Hindlimb muscle (tissue), 1 donor: ENCODE measurements at places on chromosomes 16 and 17. TPM values are rescaled to one million over a fixed set of nuclear protein-coding genes. Genes with fewer than 3 reads are reported as not detected.
A peak's percentile ranks its signal among the peaks of the same experiment; 100 is the strongest.

GRCh38 chr17:77436058-77436442, 295.3 kb downstream of the SEC14L1 start:
- peak; percentile 79 for DNase-seq

RASD1 gene
- 6.9 TPM for polyA plus RNA-seq

DNA sequence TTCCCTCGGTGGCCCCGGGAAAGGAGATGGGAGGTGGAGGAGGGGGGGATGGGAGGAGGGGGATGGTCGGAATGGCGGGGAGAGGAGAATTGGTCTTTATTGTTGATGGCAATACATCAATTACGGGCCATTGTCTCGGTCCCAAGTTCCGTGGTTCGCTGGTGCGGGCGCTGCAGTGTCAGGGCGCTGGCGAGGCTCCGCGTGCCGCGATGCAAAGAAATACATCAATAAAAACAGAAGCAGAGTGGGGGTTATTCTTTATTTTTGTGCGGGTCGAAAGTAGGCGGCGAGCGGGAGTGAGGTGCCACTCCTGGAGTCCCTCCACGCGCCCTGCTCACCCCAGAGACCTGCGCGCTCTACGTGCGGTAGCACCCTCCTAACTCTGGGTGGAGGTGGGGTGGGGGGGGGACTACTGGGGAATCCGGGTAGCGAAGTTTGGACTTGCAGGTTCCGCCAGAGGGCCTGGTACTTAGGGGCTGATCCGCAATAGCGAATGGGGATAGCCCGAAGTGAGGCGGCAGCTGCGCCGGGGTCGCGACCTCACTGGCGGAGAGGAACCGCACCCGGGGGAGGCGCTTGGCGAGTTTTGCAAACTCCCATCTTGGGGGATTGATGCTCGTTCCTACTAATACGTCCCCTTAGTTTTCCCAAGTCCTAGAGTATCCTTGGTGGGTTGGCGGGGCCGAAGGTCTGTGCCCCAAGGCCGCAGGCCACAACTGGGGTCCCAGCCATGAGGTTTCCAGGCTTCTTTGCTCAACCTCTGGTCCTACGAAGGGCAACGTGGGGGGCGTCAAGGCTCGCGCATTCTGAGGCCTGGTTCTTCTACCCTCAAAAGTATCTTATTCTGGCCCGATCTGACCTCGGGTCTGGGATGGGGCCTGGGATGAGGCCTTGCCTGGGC, 3.5 kb upstream of the SALL1 start:
- no peak for DNase-seq

DNA sequence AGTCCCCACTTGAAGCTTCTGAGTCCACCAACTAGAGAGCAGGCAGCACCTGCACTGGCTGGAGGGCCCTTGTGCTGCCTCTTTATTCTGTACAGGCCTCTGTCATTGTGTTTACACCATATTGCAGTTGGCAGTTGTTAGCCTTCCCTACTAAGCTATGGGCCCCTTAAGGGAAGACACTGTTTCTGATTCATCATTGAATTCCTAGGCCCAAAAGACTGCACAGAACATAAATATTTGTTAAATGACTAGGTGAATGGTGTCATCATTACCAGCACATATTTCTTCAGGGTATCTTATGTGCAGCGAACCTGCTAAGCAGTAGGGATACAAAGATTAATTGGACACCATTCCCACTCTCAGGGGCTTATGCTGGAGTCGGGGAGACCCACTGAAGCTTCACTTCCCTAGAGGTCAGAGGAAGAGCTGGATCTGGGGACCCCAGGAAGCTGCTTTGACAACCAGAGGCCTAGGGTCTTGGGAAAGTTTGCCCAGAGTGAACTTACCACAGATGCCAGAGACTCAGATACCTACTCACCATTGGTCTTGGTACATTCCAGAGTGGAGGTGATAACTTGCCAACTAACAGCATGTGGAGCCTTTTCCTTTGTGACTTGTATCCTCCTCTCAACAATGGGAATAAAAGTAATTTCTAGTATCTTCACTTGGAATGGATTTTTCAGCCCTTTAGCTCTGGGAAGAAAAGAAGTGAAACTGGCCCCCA, 28.7 kb upstream of the DDX52 start:
- DNase-seq = no peak

DNA sequence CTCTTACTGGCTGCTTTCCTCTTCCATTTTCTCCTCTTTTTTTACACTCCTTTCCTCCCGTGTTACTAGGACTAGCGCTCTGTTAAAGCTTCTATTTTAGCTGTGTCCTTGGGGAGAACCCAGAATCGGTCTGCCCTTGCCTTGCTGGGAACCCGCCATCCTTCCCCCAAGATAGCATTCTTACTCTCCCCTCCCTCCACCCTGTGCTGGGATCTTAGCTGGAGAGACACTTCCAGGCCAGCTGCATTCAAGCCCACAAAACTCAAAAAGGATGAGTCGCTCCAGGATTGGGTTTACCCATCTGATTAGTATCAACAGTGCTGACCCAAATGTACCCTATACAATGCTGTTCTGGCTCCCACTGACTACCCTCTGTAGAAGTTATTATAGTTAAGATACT, 200.5 kb upstream of the ASIC2 start:
- DNase-seq = no peak

GRCh38 chr16:88494335-88495154, 41.5 kb downstream of the ZFPM1 start:
- no peak for DNase-seq
